ENCODE measurements at places on chromosomes 4 and X. TPM values are rescaled to one million over a fixed set of nuclear protein-coding genes. Genes with fewer than 3 reads are reported as not detected.

GRCh38 chr4:183960962-183961541 lies 55.9 kb downstream of the STOX2 start:
- H3K4me3 ChIP-seq: no peak overlapping the region
- H3K4me1 ChIP-seq: no peaks in the 10 kb centered on the region
- no peaks in the 10 kb centered on the region for H3K36me3 ChIP-seq
- DNase-seq: no peak
- H3K27me3 ChIP-seq: no peaks in the 10 kb centered on the region

DNA sequence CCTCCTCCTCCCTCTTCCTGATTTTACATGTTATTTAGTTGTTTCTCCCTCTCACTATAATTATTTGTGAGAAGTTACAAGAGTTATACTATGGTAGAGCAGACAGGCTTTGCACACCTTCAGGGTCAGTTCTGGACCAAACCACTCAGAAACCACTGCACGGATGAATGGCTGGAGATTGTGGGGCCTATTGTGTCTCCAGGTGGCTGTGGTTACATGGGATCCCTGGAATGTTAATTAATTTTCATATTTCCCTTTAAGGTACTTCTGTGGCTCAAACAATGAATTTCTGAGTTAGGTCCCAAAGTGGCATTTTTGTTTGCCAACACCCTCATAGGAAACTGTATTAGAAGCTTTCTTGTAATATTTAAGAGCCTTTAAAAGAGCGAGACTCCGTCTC lies 151.9 kb downstream of the BMPR1B start:
- H3K4me3 ChIP-seq: no peak overlapping the region
- H3K27ac ChIP-seq: no peak overlapping the region
- H3K27me3 ChIP-seq: no peaks in the 10 kb centered on the region
- no peaks in the 10 kb centered on the region for H3K36me3 ChIP-seq
- no peak for DNase-seq
- H3K4me1 ChIP-seq: peaks cover 15% of the 10 kb centered on the region

Gene LCORL
- total RNA-seq: 14.5 TPM

Gene ARAF
- 107 TPM for total RNA-seq

All from CD4-positive, alpha-beta memory T cell (primary cell).